ENCODE measurements at places on chromosomes 7 and 10.
A peak's percentile ranks its signal among the peaks of the same experiment; 100 is the strongest.

GRCh38 chr10:78991187-78991586 is 77.6 kb upstream of the ZMIZ1 start:
- H3K36me3 ChIP-seq, result no peaks in the 10 kb centered on the region
- H3K27me3 ChIP-seq, result no peaks in the 10 kb centered on the region
- peaks cover 35% of the 10 kb centered on the region for H3K4me1 ChIP-seq
- H3K4me3 ChIP-seq, result no peak overlapping the region

- peak overlapping the region; percentile 90 for H3K27ac ChIP-seq
- no peak for DNase-seq
- no peaks in the 10 kb centered on the region for H3K27me3 ChIP-seq
- H3K36me3 ChIP-seq, result peaks cover 13% of the 10 kb centered on the region
Observed at GRCh38 chr10:926075-926698, 5.3 kb downstream of the LARP4B start.

DNA sequence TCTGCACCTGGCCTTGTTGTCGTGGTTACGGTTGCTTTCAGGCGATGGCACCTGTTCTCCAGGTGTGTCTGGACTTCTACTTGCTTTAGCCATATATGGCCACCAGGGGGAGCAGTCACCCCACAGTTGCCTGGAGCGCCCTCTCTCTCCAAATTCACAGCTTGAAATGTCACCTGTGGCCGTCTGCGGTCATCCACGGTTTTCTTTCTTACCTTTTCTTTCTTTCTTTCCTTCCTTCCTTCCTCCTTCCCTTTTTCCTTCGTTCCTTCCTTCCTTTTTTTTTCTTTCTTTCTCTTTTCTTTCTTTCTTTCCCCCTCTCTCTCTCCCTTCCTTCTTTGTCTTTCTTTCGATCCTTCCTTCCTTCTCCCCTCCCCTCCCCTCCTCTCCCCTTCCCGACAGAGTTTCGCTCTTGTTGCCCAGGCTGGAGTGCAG is 150.5 kb upstream of the VKORC1L1 start:
- no peaks in the 10 kb centered on the region for H3K4me1 ChIP-seq
- peaks cover 3% of the 10 kb centered on the region for H3K36me3 ChIP-seq
- H3K27me3 ChIP-seq, result no peaks in the 10 kb centered on the region

- no peaks in the 10 kb centered on the region for H3K4me1 ChIP-seq
- no peaks in the 10 kb centered on the region for H3K27me3 ChIP-seq
- H3K27ac ChIP-seq, result no peak overlapping the region
- no peak overlapping the region for H3K4me3 ChIP-seq
- H3K36me3 ChIP-seq, result no peaks in the 10 kb centered on the region
Observed at GRCh38 chr10:14757394-14757793, 17.3 kb downstream of the FAM107B start.

DNA sequence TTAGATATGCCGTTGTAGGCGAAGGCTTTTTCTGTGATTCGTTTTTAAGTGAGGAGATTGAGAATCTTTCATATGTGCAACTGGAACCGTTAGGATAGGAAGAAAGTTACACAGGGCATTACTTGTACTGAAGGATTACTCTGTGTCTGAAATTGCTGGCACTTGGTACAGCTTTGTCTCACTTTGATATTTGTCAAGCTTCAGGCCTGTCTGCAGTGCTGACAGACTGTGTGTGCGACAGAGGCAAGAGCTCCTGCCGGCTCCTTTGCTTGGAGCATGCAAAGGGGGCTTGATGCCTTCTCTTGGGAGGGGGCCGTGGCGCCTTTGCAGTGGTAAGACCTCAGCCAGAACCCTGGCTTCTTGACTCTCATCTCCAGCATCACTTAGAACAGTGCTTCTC is 45.8 kb downstream of the CCNY start:
- no peak for DNase-seq
- no peaks in the 10 kb centered on the region for H3K27me3 ChIP-seq
- peaks cover 71% of the 10 kb centered on the region for H3K4me1 ChIP-seq
- no peak overlapping the region for H3K4me3 ChIP-seq
- 0 out of 2 replicates have a peak overlapping the region, but pooled peaks have one; percentile 41 for H3K27ac ChIP-seq

DNA sequence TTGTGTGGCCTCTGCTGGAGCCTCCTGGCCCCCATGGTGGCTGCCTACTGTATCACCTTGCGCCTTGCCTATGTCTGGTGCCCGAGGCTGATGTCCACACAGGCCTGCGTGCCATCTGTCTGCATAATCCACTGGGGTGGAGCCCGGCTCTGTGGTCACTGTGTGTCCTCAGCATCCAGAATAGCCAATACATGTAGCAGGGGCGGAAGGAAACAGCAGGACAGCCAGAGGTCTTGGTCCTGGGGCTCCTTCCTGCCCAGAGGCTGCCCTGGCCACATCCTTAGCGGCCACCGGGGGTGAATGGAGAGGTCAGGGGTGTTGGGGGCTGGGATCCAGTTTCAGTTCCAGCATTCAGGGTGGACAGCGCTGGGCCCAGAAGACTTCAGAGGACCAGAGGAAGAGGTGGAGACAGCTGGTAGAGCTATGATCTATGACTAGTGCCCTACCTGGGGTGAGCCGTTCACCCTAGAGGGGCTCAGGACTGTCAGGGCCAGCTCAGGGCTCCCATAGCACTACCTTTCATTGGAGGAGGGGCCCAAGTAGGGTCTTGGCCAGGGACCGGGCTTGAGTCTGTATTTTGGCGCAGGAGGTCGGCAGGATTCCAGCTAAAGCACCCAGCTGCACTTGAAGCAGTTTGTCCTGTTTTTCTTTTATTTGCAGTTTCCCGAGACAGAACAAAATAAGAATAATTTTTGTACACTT is 15.9 kb downstream of the YKT6 start:
- no peak overlapping the region for H3K27ac ChIP-seq
- no peaks in the 10 kb centered on the region for H3K27me3 ChIP-seq
- peak; percentile 6 for DNase-seq
- peaks cover 27% of the 10 kb centered on the region for H3K4me1 ChIP-seq
- H3K36me3 ChIP-seq, result peaks cover 6% of the 10 kb centered on the region
- H3K4me3 ChIP-seq, result no peak overlapping the region

DNA sequence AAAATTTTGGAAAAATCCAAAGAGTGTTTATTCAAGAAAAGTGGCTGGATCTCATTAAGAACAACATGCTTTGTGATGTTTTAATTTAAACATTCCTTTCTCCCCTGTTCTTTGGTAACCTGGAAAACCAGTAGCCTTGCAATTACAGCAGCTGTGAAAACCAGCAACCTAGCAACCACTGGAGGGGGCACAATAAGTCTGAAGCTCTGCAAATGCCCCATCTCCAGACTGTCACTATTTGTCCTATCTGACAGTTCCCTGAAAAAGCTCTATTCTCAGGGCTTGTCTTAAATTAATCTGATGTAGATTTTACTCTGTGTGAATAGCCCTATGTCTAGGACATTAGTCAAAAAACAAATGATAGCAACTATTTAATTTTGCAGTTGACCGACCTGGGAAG is 137.6 kb upstream of the THSD7A start:
- no peak overlapping the region for H3K4me3 ChIP-seq
- no peaks in the 10 kb centered on the region for H3K27me3 ChIP-seq

GRCh38 chr7:94907811-94908322 is 473 bp downstream of the PPP1R9A start:
- peak overlapping the region; percentile 93 for H3K27ac ChIP-seq
- H3K4me1 ChIP-seq, result peaks cover 52% of the 10 kb centered on the region
- H3K27me3 ChIP-seq, result no peaks in the 10 kb centered on the region
- H3K4me3 ChIP-seq, result peak overlapping the region; percentile 83

GRCh38 chr10:76679030-76679429 is 958.6 kb downstream of the KCNMA1 start:
- DNase-seq, result no peak
- no peak overlapping the region for H3K4me3 ChIP-seq
- no peaks in the 10 kb centered on the region for H3K36me3 ChIP-seq
- no peak overlapping the region for H3K27ac ChIP-seq
- no peaks in the 10 kb centered on the region for H3K4me1 ChIP-seq

GRCh38 chr7:34823650-34824258 is 165.7 kb downstream of the NPSR1 start:
- no peaks in the 10 kb centered on the region for H3K27me3 ChIP-seq
- H3K27ac ChIP-seq, result no peak overlapping the region
- no peaks in the 10 kb centered on the region for H3K36me3 ChIP-seq
- peaks cover 2% of the 10 kb centered on the region for H3K4me1 ChIP-seq
- peak; percentile 71 for DNase-seq
- no peak overlapping the region for H3K4me3 ChIP-seq

DNA sequence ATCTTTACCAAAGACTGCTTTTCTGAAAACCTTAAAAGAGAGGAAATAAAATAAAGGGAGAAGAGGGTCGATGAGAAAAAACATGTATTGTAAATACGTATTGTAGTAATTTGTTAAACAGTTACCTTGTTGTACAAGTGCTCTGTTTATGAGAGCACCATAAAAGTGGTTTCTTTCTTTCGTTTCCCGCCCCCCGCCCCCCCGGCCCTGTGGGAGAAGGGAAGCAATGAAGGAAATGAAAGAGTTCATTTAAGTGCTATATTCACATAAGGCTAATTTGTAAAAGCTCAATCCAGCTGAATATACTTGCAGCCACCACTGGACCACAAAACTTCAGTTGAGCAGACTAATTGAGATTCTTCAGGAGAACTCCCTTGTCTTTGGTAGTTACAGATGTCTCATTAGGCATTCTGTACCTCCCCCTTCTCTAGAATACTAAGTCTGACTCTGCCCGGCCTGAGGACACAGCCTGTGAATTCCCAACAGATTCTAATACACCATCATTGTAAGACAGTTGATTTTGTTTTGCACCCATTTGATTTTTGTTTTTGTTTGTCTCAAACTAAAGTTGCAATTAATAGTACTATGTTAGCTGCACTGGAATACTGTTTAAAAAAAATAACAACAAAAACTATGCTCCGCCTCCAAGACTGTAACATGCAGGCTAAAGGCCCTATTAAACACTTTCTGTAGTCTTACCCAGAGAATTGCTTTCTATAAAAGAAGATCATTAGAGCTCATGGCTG is 124.9 kb downstream of the ARHGAP12 start:
- H3K27me3 ChIP-seq, result no peaks in the 10 kb centered on the region
- H3K4me1 ChIP-seq, result peaks cover 6% of the 10 kb centered on the region
- no peak for DNase-seq
- no peak overlapping the region for H3K4me3 ChIP-seq
- peaks cover 25% of the 10 kb centered on the region for H3K36me3 ChIP-seq

DNA sequence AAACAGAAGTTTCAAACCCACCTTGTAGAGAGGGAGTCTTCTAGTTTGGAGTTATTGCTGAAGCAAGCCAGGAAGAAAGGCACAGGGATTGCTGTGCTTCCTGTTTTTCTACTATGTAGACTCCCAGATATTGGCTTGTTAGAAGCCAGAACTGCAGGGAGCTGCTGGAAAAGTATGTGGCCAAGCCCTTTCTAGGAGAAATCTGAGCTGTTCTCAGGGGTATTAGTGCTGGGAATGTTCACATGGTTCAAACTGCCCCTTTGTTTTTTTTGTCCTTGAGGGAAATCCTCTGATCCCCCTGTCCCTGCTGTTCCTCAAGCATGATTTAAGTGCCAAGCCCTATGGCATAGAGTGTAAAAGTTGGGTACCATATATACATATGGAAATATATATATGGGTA is 184.0 kb downstream of the CCDC7 start:
- H3K27me3 ChIP-seq, result no peaks in the 10 kb centered on the region
- peaks cover 5% of the 10 kb centered on the region for H3K4me1 ChIP-seq

GRCh38 chr7:28296571-28297483 is 115.5 kb upstream of the CREB5 start:
- H3K4me3 ChIP-seq, result no peak overlapping the region
- H3K27me3 ChIP-seq, result no peaks in the 10 kb centered on the region
- H3K36me3 ChIP-seq, result peaks cover 3% of the 10 kb centered on the region

- H3K36me3 ChIP-seq, result peaks cover 20% of the 10 kb centered on the region
- H3K4me3 ChIP-seq, result no peak overlapping the region
- no peaks in the 10 kb centered on the region for H3K27me3 ChIP-seq
Observed at GRCh38 chr10:129809431-129809830, 154.6 kb downstream of the EBF3 start.

GRCh38 chr7:87872346-87872745 is 3.8 kb downstream of the SLC25A40 start:
- H3K4me1 ChIP-seq, result peaks cover 17% of the 10 kb centered on the region
- H3K27me3 ChIP-seq, result no peaks in the 10 kb centered on the region
- no peak for DNase-seq
- no peak overlapping the region for H3K4me3 ChIP-seq
